ENCODE measurements at places on chromosomes 11 and 22.

- DNase-seq: no peak
Observed at GRCh38 chr22:35303029-35303624, 3.4 kb downstream of the TOM1 start.

GRCh38 chr11:74971424-74971823, 17.3 kb upstream of the NEU3 start:
- no peak for DNase-seq

DNA sequence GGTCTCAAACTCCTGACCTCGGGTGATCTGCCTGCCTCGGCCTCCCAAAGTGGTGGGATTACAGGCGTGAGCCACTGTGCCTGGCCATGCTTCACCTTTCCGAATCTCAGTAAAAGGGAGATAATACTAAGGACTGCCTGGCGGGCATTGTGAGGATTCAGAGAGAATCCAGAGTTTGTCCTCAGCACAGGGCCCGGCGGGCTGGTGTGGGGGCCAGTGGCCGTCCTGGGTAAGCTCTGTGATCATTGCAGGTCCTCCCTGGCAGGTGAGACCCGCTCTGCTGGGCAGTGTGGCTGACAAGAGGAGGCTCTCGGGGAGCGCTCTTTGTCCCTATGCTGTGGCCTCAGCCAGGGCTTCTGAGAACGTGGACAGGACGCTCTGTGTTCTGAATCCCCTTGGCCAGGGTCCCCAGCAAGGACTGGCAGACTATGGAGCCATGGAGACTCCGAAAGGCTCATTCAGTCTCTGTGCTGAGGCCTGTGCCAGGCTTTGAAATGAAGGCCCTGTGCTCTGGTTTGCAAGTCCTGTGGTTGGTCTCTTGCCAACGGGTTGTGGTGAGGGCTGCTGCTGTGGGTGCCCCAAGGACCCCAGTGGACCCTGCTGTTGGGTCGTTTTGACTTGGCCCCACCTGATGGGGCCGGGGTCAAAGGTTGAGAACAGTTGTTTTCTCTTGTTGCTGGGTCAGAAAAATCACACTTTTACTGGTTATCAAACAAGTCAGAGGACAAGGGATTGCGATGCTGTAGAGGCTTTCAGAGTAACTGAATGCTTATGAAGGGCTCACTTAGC, 2.1 kb downstream of the TPCN2 start:
- DNase-seq: no peak

DNA sequence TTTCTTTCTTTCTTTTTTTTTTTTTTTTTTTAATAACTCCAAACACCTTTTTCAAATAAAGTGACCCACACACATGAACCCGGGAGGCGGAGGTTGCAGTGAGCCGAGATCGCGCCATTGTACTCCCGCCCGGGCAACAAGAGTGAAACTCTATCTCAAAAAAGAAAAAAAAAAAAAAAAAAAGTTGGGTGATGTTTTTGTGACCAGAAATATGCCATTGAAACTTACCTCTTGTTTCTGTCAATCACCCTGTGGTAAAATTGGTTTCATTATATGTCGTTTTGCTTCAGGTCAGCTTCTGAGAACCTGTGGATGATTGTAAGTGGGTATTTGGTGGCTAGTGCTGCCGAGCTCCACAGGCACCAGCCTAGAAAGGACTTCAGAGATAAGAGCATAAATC, 238.8 kb downstream of the TBC1D22A start:
- no peak for DNase-seq

DNA sequence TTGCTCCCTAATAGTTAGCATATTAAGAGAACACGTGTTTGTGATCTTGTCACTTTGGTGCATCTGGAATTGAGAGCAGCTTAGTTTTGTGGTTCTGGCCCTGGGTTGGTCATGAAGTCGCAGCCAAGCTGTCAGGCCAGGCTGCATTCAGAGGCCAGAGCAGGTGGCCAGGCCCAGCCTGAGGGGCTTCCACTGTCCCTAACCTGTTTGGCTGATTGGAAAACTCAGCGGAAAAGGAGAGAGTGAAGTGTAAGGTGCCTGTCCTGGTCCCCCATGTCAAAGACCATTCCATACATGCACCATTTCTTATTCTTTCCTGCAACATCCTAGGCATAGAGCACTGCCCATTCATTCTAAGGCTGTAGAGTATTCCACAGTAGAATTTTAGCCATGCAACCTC, 111.5 kb upstream of the IGLL5 start:
- no peak for DNase-seq

All from CD4-positive, alpha-beta T cell treated with Interleukin-4 for 4 hours (primary cell).